ENCODE measurements at places on chromosomes 12 and 14. TPM values are rescaled to one million over a fixed set of nuclear protein-coding genes. Genes with fewer than 3 reads are reported as not detected.

DNA sequence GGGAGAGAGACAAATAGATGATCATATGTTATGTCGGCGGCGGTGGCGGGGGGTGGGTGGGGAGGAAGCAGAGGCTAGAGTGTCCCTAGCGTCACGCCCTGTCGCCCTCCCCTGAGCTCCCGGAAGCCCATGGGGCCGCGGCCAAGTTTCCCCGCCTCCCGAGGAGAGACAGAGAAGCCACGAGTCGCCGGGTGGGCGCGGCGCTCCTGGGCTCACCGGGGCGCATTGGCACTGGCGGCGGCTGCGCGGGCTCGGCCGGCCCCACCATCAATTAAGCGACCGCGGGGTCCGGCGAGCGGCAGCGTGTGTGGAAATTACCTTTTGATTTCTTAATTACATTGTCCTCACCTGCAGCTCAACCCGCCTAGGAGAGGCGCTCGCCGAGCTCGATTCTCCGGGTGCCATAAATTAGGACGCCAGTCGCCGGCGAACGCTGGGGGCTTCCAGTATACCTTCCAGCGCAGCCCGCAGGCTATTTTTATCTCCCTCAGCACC is 119.9 kb upstream of the LHX5 start:
- peak; percentile 71 for DNase-seq

- DNase-seq, result no peak
Measured at GRCh38 chr12:64688219-64688618, 71.0 kb downstream of the GNS start.

Gene GPR65
- not detected for total RNA-seq

DNA sequence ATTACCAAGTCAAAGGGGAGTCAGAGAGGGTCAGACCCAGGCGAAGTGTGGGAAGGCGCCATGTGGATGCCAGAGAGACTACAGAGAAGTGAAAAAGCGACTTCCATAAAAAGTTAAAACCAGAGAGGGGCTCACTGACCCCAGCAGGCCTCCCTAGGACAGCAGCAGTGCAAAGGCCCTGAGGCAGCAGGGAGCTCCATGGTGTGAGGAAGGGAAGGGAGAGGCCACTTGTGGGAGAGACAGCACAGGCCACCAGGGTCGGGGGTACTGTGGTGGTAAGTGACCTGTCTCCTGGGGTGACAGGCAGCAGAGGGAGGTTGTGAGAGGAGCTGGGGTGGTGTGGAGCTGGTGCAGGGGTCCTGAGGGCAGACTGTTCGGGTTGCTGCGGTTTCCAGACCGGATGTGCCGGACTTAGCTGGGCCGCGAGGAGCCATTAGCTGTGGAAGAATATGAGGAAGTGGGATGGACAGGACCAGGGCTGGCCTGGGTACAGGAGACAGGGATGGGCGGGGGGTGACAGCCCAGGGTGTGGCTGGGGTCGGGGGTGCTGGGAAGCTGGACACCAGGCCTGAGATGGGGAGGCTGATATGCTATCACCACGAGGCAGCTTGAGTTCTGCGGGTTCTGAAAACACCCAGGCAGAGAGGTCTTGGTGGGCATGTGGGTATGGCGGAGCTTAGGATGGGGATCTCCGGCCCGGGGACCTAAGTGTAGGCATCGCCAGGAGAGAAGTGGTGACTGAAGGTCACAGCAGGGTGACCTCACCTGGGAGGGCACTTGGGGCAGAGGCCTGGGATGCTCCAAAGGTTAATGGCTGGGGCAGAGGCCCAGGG is 22.7 kb downstream of the SETD1B start:
- no peak for DNase-seq

DNA sequence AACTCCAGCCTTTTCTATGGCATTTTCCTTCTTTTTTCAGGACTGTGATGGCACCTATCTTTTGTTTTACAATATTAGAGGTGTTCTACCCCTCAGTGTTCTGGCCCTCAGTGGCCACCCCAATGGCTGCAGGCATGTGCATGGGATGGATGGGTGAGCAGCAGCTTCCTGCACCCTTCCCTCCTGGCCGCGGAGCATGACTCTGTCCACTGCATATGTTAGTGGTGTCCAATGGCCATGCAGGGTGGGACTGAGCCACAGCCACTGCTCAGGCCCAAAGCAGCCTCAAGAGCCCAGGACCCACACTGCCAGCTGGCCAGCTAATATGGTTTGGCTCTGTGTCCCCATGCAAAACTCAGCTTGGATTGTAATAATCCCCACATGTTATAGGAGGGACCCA is 1032.3 kb upstream of the FBXO33 start:
- DNase-seq, result no peak

- DNase-seq, result no peak
Measured at GRCh38 chr12:125387206-125387605, 322.0 kb downstream of the AACS start.

DNA sequence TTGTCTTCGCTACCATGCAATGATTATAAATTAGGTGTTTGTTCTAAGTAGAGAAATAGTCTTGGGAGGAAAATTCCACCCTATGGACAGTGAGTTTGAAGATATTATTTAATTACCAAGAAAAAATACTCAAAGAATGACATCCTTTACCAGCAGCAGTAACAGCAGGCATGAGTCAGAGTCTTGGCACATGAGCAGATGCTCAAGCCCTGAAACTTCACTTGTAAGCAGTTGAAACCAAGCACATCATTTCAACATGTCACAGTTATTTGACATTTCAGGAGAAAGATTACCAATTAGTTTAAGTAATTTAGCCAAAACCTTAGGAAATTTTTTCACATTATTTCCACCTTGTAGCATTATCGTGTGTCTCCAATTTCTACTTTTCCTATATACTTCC is 99.2 kb downstream of the C12orf50 start:
- DNase-seq, result no peak

Gene ZBTB42
- 9.1 TPM for total RNA-seq
